Stimulated activated CD8-positive, alpha-beta memory T cell treated with anti-CD3 and anti-CD28 coated beads, Interleukin-4, amount 100 ng/mL, for 48 hours (primary cell): ENCODE measurements at places on chromosomes 16 and 17.

- peak; percentile 90 for DNase-seq
Observed at GRCh38 chr16:57041182-57042156, 50.9 kb upstream of the CPNE2 start.

DNA sequence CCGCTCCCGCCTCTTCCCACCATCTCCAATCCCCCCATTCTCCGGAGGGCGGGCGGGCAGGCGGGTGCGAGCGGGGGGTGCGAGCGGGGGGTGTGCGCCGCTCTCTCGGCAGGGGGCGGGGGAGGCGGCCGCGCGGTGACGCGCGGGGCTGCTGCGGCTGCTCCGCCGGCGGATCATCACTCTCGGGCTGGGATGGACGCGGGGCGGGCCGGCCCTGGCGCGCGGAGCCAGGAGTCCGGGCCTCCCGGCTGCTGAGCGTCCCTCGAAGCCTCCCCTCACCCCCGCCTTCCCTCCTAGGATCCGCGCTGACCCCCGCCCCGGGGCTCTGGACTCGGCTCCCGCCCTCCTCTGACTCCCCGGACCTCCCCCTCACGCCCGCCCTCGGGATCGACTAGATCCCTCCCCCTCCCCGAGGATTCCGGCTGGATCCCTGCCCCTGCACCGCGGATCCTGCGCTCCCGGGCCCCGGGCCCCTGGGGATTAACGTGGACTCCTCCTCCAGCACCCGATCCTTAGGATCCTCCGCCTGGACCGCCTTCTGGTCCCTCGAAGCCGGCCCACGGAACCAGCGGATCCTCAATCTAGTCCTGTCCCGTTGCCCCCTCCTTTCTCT lies 946 bp upstream of the TMEM256 start:
- DNase-seq: no peak

- DNase-seq: no peak
Observed at GRCh38 chr17:15883617-15884111, 61.3 kb upstream of the ADORA2B start.

GRCh38 chr16:21964353-21964752 lies 11.2 kb downstream of the UQCRC2 start:
- DNase-seq: no peak

GRCh38 chr17:49798738-49799137 lies 10.3 kb downstream of the KAT7 start:
- DNase-seq: no peak

- no peak for DNase-seq
Observed at GRCh38 chr17:73758245-73758644, 114.0 kb upstream of the SDK2 start.

- DNase-seq: no peak
Observed at GRCh38 chr17:70138291-70138865, 31.0 kb upstream of the KCNJ2 start.

DNA sequence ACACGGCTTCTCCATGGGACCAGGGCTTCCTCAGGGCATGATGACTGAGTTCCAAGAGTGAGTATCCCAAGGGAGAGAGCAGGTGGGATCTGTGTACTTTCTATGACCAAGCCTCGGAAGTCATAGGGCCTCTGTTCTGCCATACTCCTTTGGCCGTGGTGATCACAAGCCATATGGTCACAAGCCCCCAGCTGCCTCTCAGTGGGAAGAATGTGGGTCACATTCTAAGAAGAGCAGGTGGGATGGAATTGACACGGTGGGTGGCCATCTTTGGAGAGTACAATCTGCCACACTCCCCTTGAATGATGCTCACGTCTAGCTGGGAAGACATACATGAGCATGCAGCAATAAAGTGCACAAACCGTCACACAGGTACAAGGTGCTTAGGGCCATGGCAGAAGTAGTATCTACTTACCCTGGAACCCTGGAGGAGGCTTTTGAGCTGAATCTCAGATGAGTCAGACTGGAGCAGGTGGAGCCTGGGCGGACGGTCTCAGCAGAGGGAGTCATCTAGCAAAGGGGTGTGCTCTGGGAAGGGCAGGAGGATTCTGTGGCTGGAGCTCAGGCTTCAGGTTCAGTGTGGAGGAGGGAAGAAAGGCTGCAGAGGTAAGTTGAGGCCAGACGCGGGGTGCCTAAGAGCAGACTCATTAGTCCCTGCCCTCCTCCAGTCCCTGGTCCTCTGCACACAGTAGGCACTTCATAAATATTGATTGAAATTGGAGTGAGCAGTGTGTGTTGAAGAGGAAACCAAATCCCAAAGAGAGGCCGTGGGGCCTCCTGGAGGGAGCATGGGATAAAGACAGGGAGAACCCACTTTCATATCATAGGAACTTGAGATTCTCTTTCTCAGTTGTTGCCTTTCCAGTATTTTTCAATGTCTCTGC lies 26.6 kb downstream of the GOSR2 start:
- no peak for DNase-seq

DNA sequence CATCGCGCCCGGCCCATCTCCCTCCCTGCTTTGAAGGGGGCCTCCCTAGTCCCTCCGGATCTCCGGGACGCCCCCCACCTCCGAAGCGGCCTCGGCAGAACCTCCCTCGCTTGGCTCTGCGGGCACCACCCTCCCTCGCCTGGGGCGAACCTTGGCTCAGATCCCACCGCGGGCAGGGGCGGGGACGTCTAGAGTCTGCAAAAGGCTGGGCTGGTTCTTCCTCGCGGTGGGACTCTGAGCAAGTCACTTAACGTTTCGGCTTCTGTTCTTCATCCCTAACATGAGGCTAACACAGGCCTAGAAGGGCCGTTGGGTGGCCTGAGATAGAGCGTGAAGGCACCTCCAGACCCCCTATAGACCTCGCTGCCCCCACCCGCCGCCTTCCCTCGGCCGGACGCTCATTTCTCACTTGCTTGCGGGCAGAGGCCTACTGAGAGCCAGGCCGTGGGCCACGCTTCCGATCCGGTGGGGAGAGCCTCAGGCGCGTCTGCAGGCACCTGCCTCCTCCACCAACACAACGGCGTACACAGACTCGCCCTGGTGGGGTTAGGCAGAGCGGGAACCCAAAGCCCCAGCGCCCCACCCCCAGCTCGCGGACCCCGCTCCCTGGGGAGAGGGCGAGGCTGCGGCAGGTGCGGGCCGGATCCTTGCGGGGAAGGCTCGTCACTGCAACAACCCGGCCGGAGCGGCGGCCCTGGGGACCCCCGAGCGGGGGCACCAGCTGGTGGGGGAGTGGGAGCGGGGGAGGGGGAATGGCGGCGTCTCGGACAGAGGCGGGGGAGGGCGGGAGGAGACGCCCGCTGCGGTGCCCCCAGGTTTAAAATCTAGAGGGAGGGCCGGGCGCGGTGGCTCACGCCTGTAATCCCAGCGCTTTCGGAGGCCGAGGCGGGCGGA lies 5.4 kb downstream of the MYO1C start:
- peak; percentile 88 for DNase-seq

- peak; percentile 79 for DNase-seq
Observed at GRCh38 chr17:39238311-39238972, 12.7 kb upstream of the STAC2 start.

GRCh38 chr17:50688245-50688644 lies 19.5 kb downstream of the ANKRD40 start:
- DNase-seq: no peak

DNA sequence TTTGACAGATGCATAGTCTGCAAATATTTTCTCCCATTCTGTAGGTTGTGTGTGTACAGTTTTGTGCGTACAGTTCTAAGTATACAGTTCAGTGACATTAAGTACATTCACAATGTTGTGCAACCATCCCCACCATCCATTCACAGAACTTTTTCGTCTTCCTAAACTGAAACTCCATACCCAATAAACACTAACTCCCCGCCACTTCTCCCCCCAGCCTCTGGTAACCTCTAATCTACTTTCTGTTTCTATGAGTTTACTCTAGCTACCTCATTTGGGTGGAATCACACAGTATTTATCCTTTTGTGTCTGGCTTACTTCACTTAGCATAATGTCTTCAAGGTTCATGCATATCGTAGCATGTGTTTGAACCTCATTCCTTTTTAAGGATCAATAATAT lies 14.3 kb downstream of the PIK3R5 start:
- no peak for DNase-seq

DNA sequence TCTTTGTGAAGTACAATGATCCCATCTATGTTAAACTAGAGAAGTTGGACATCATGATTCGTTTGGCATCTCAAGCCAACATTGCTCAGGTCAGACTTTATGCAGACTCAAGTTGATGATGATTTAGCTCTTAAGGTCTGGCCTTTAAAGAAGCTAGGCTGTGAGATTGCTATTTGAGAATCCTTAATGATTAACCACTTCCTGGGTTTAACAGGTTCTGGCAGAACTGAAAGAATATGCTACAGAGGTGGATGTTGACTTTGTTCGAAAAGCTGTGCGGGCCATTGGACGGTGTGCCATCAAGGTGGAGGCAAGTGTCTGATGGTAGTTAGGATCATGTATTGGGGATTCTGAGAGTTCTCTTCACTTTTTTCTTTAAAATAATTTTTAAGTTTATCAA lies 40.3 kb downstream of the AP2B1 start:
- DNase-seq: no peak

- no peak for DNase-seq
Observed at GRCh38 chr17:14724770-14725169, 423.9 kb downstream of the HS3ST3B1 start.

- no peak for DNase-seq
Observed at GRCh38 chr16:19139436-19140091, 25.8 kb downstream of the ITPRIPL2 start.

DNA sequence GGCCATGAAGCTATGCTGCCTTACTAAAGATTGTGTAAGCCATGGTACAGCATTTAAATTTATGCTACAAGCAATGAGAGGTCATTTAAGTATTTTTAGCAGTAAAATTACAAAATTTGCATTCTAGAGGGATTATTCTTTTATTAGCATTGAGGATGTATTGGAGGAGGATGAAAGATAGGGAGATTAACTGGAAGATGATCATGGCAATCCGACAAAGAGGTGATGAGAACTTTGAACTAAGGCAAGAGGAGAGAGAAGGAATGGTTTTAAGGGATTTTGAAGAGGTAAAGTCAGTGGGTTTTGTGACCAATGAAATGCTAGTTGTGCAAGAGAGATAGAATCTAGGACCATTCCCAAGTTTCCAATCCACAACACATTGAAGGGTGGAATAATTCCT lies 129.9 kb downstream of the SNX11 start:
- DNase-seq: no peak

DNA sequence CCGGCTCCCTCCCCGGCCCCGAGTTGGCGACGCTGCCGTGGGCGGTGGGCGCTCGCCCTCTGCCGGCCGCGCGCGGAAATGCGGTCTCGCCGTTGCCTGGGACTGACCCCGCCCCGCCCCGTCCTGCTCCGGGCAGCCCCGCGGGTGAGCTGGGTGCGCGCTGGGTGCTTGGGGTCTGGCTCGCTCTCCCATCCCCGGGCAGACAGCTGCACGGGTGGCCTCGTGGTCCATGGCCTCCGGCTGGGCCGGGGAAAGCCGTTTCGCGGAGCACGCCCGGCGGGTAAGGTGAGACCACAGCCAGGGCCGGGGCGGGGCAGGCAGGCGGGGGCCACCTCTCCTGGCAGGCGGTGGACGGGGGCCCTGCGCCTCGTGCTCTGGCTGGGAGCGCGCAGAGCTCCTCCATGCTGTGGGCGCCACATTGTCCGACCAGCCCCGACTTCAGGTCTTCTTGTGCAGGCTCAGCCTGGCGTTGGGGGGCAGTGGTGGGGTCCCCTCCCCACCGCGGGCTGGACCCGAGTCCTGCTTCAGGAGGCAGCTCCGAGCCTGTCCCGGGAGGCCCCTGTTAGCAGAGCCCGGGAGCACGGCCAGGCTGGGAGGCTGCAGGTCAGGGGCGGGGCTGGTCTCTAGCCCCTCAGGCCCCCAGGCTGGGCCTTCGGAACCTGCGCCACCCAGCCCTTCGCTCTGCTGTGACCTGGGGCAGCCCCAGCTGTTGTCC lies 7.0 kb upstream of the C1QTNF8 start:
- peak; percentile 85 for DNase-seq

DNA sequence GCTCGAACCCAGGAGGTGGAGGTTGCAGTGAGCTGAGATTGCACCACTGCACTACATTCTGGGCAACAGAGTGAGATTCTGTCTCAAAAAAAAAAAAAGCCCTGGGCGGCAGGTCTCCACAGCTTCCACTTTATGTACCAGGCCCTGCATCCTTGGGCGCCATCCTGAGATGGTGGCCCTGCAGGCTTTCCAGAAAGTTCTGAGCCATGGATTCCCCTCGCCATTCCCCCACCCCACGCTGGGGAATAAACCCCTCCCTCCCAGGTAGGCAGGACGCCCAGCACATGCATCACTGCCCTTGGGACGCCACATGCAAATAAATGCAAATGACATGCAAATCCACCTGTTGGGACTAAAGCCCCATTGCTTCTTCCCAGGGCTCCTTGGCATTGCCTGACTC lies 13.8 kb upstream of the ZNF469 start:
- no peak for DNase-seq

GRCh38 chr16:75660321-75660720 lies 12.7 kb downstream of the TERF2IP start:
- no peak for DNase-seq

DNA sequence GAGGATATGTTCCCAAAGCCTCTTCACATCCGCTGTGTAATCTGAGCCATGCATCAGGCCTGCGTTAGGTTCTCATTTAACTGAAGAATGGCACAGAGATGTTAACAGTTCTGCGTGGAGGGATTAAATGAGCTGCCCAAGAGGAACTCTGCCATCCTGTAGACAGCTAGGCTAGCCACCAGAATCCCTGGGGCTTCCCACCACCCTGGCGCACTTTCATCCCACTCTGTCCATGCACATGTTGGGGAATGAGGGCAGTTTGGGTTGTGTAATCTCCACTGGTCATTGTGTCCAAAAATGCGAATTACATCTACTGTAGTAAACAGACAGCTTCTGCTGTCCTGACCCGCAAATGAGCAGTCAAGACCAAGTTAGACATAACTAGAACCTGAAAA lies 1.0 kb upstream of the GLG1 start:
- DNase-seq: no peak

- no peak for DNase-seq
Observed at GRCh38 chr16:48525201-48526057, 84.6 kb downstream of the N4BP1 start.

GRCh38 chr16:80526418-80527061 lies 14.3 kb upstream of the DYNLRB2 start:
- DNase-seq: peak; percentile 65

GRCh38 chr17:83199500-83200201 lies 120.2 kb downstream of the METRNL start:
- DNase-seq: peak; percentile 90

DNA sequence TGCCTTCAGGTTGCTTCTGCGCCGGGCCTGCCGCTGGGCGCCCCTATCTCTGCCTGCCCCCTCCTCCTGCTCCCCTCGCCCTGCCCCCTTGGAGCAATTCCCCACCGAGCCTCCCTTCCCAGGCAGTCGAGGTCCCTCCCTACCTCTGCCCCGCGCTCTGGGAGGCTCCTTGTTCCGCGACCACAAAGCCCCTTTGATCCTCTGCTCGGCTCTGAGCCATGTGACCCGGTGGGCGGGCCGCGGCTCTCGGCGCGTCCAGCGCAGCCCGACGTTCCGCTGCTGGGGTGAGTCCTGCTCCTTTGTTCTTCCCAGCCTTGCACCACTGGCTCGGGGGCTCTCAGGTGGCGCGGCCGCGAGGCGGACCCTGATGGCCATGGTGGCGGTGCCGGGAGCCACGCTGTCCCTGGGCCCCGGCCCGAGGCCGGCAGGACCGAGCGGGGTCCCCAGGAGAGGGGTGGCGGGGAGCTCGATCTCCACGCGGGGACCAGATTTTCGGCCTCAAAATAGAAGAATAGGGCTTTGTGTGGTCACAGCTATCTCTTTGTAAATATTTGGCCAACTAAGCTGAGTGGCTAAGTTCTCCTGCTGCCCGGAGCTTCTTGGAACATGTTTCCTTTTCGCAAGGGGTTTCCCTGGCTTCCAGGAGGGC lies 310.6 kb downstream of the SEC14L1 start:
- peak; percentile 84 for DNase-seq

GRCh38 chr17:81561494-81561885 lies 9.3 kb upstream of the FAAP100 start:
- DNase-seq: no peak
